ENCODE measurements at places on chromosomes 5 and 9.

- no peak for DNase-seq
Observed at GRCh38 chr5:108345541-108346171, 36.2 kb downstream of the FBXL17 start.

GRCh38 chr5:150446583-150446982, 3.0 kb downstream of the RPS14 start:
- no peak for DNase-seq

GRCh38 chr5:67659288-67659687, 462.7 kb upstream of the CD180 start:
- DNase-seq = no peak

DNA sequence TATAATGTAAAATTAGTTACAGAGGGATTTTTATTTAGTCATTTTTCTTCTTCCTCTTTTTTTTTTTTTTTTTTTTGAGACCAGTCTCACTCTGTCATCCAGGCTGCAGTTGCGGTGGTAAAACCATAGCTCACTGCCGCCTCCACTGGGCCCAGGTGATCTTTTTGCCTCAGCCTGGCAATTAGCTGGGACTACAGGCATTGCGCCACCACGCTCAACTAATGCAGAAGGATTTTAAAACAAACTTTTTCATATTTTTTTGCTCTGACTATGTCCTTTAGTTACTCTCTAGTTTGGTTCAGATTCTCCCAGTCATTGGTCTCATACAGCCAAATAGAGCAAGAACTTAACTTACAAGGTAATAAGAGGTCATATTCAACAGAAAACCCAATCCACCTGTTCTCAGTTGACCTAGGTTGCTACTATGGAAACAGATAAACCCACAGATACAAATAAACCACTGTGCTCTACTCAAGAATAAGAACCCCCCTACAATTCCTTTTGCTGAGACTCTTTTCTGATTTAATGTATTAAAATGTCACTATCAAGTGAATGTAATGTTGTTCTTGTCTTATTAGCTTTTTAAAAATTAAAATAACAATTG, 50.1 kb upstream of the TTC39B start:
- DNase-seq = peak; percentile 24

Data from effector CD4-positive, alpha-beta T cell (primary cell).